ENCODE measurements at places on chromosomes 4 and X. TPM values are rescaled to one million over a fixed set of nuclear protein-coding genes. Genes with fewer than 3 reads are reported as not detected.

GRCh38 chrX:2692221-2693112 is 1.4 kb downstream of the CD99 start:
- peaks cover 63% of the 10 kb centered on the region for H3K4me1 ChIP-seq
- H3K27ac ChIP-seq, result peak overlapping the region; percentile 85
- no peaks in the 10 kb centered on the region for H3K36me3 ChIP-seq
- H3K4me3 ChIP-seq, result peak overlapping the region; percentile 99
- no peaks in the 10 kb centered on the region for H3K27me3 ChIP-seq
- no peak for DNase-seq

DNA sequence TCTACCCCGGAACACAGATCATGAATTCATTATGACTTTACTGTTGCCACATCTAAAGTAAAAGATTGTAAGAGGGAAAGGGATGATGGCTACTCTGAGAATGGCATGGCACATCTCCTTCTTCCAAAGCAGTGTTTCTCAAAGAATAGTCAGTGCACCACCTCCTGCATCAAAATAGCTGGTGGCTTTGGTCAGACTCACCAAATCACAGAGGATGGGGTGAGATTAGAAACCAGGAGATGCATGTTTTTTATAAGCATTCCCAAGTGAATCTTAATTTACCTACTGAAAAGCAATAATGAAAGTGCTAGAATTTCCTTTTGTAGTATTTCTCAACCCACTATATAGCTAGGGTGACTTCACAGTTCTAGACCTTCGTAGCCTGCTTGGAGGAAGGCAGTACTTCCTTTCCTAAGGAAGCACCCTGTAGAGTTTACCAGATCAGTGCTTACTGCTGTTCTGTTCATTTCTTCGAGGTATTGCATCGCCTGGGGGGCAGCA is 340.8 kb upstream of the KLF3 start:
- no peaks in the 10 kb centered on the region for H3K27me3 ChIP-seq
- peaks cover 19% of the 10 kb centered on the region for H3K4me1 ChIP-seq
- no peak overlapping the region for H3K4me3 ChIP-seq
- no peak for DNase-seq
- H3K36me3 ChIP-seq, result no peaks in the 10 kb centered on the region

DNA sequence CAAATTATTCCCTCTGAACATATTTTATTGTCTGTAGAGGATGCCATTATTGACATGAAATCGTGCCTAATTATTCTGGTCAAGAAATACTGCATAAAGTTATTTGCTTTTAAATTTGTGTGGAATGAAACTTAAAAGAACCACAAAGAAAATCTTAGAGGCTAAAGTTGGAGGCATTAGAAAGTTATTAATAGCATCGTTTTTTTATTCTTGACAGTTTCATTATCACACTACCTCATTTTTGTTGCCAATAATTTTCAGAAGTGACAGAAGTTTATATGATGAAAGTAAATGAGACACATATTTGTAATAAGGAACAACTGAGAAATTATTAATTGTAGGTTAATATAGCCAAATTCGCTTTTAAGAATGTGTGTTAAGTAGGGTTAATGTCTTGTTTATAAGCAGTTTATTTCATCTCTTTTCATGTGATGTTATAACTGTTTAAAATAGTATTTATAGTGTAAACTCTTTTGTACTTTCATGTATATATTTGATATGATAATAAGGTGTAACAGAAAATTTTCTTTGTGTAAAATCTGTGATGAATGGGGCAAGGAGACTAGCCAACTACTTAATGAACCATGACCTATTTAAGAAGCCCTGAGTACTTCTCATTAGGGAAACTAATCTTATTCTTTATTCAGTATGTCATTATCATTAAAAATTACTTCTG is 54.5 kb upstream of the GRIA2 start:
- no peaks in the 10 kb centered on the region for H3K4me1 ChIP-seq
- no peak overlapping the region for H3K27ac ChIP-seq
- no peak overlapping the region for H3K4me3 ChIP-seq
- H3K36me3 ChIP-seq, result no peaks in the 10 kb centered on the region

GRCh38 chrX:1475881-1476280 is 23.2 kb upstream of the ASMTL start:
- H3K4me1 ChIP-seq, result no peaks in the 10 kb centered on the region
- H3K27me3 ChIP-seq, result peaks cover 7% of the 10 kb centered on the region
- no peak for DNase-seq
- H3K4me3 ChIP-seq, result no peak overlapping the region
- H3K27ac ChIP-seq, result no peak overlapping the region

GRCh38 chr4:145618210-145618931 is 814 bp upstream of the MMAA start:
- peak overlapping the region; percentile 94 for H3K27ac ChIP-seq
- no peak for DNase-seq

GRCh38 chr4:185888676-185889075 is 76.7 kb upstream of the SORBS2 start:
- no peak overlapping the region for H3K4me3 ChIP-seq
- DNase-seq, result no peak
- H3K27me3 ChIP-seq, result no peaks in the 10 kb centered on the region
- no peaks in the 10 kb centered on the region for H3K4me1 ChIP-seq

The F9 gene
- total RNA-seq, result not detected
